ENCODE measurements at places on chromosomes 16 and 17. TPM values are rescaled to one million over a fixed set of nuclear protein-coding genes. Genes with fewer than 3 reads are reported as not detected.

The PLA2G10 gene
- total RNA-seq = not detected

The SHBG gene
- not detected for total RNA-seq

The FLCN gene
- 22.7 TPM for total RNA-seq

The CCL5 gene
- 16.4 TPM for total RNA-seq

The DPEP3 gene
- total RNA-seq = 0.42 TPM

The PLCG2 gene
- 7.7 TPM for total RNA-seq

The DHX58 gene
- total RNA-seq = 24.9 TPM

The KCNJ18 gene
- 0.10 TPM for total RNA-seq

The FAM171A2 gene
- 0.14 TPM for total RNA-seq

The KRTAP3-1 gene
- total RNA-seq = not detected

The ADAP2 gene
- total RNA-seq = 0.42 TPM

The CBLN1 gene
- not detected for total RNA-seq

The VWA3A gene
- total RNA-seq = 0.22 TPM

The KRT25 gene
- total RNA-seq = not detected

The GSG1L gene
- not detected for total RNA-seq

Data from activated naive CD8-positive, alpha-beta T cell treated with anti-CD3 and anti-CD28 coated beads for 36 hours (primary cell).